ENCODE measurements at places on chromosomes 5 and 9. TPM values are rescaled to one million over a fixed set of nuclear protein-coding genes. Genes with fewer than 3 reads are reported as not detected.

The UBTD2 gene
- total RNA-seq = 3.6 TPM

The CARD6 gene
- 3.1 TPM for total RNA-seq

The PTCD2 gene
- total RNA-seq = 5.9 TPM

The CARTPT gene
- not detected for total RNA-seq

The FGD3 gene
- total RNA-seq = 293 TPM

The SHISAL2B gene
- not detected for total RNA-seq

The SLC6A3 gene
- total RNA-seq = 0.22 TPM

The CBY3 gene
- 0.57 TPM for total RNA-seq

The SPATA31C1 gene
- total RNA-seq = not detected

The GHR gene
- total RNA-seq = not detected

The IFNA10 gene
- not detected for total RNA-seq

The PCDHGA10 gene
- 0.10 TPM for total RNA-seq

The OR2S2 gene
- not detected for total RNA-seq

The WWC1 gene
- 1.8 TPM for total RNA-seq

The AFF4 gene
- 70.7 TPM for total RNA-seq

The IFNA13 gene
- not detected for total RNA-seq

The PRRC2B gene
- total RNA-seq = 373 TPM

The CAPSL gene
- total RNA-seq = not detected

The SLC46A2 gene
- not detected for total RNA-seq

The SYNPO gene
- total RNA-seq = 0.09 TPM

The LCN2 gene
- not detected for total RNA-seq

The SPINK4 gene
- total RNA-seq = not detected

The LPAR1 gene
- total RNA-seq = 0.47 TPM

The PAEP gene
- total RNA-seq = not detected

The PCDHGB6 gene
- 0.41 TPM for total RNA-seq

The LRRC19 gene
- total RNA-seq = not detected

The SEMA6A gene
- 0.79 TPM for total RNA-seq

The TYRP1 gene
- total RNA-seq = not detected

The C9 gene
- total RNA-seq = 0.44 TPM

The NUTM2F gene
- total RNA-seq = not detected

The EIF4E1B gene
- not detected for total RNA-seq

The RASGEF1C gene
- not detected for total RNA-seq

The KIF12 gene
- 0.10 TPM for total RNA-seq

The IRGM gene
- total RNA-seq = 3.3 TPM

The ADAMTS12 gene
- not detected for total RNA-seq

The SMAD5 gene
- 8.7 TPM for total RNA-seq

The HMCN2 gene
- 0.03 TPM for total RNA-seq

The PTPRD gene
- 0.13 TPM for total RNA-seq

The RFK gene
- 8.9 TPM for total RNA-seq

The MPDZ gene
- total RNA-seq = not detected

The SMIM32 gene
- total RNA-seq = not detected

The STKLD1 gene
- total RNA-seq = 0.62 TPM

The TAF1L gene
- not detected for total RNA-seq

The ASS1 gene
- total RNA-seq = not detected

The CCDC180 gene
- 9.6 TPM for total RNA-seq

The ARSK gene
- 6.1 TPM for total RNA-seq

The PCA3 gene
- not detected for total RNA-seq

The GRIA1 gene
- not detected for total RNA-seq

The CYSTM1 gene
- 4.7 TPM for total RNA-seq

The LCN10 gene
- 2.5 TPM for total RNA-seq

The ACTBL2 gene
- not detected for total RNA-seq

The BTNL9 gene
- 0.95 TPM for total RNA-seq

The SLC27A4 gene
- 9.4 TPM for total RNA-seq

The ZNF366 gene
- 0.13 TPM for total RNA-seq

The FGF1 gene
- total RNA-seq = not detected

The SLC6A7 gene
- not detected for total RNA-seq

The PNPLA7 gene
- total RNA-seq = 11.7 TPM

The ANXA2R gene
- 56.6 TPM for total RNA-seq

The INSL6 gene
- not detected for total RNA-seq

Measured in T-cell (primary cell).